ENCODE measurements at places on chromosomes 13 and 19.
A peak's percentile ranks its signal among the peaks of the same experiment; 100 is the strongest.

- DNase-seq, result peak; percentile 60
Measured at GRCh38 chr13:26538363-26539317, 18.8 kb upstream of the WASF3 start.

DNA sequence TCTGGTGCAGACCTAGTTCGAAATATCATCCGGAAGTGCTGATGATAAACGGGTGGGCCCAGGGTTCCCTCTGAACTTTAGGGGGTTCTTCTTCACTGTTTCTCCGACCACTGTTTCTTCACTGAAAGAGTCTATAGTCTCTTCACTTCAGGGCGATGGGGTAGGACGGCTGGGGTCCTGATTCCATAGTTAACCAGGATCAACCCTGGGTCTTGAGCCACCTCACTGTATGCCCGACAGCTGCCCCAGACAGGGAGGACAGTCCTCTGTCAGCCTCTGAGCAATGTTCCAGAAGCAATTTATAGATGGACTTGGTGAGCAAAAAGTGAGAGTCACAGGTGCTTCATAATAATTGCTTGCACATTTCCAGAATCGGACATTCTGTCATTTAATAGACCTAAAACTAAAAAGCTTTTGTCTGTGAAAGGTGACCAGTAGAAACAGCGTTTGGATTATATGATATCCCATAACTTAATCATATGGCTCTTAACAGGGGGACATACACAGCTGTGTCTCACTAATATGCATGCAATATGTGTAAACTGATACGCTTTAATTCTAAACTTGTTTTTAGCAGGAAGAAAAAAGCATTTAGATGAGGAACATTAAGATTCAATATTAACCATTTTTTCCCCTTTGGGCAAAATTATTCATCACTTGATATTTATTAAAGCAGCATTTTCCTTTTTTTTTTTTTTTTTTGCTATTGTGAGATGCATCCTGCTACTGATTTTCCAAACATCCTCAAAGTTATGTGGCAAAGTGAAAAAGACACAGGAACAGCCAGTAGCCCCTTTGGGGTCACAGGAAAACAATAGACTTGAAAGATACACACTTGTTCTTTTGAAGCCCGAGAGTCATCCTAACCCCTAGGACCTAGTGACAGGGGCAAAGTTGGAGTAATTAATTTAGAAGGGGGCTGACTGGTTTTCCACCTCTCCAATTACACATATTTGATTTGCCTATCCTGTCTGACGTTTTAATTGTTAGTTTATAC lies 277.0 kb downstream of the ZNF536 start:
- no peak for DNase-seq

GRCh38 chr13:111668451-111668850 lies 348.0 kb downstream of the TEX29 start:
- DNase-seq, result no peak

DNA sequence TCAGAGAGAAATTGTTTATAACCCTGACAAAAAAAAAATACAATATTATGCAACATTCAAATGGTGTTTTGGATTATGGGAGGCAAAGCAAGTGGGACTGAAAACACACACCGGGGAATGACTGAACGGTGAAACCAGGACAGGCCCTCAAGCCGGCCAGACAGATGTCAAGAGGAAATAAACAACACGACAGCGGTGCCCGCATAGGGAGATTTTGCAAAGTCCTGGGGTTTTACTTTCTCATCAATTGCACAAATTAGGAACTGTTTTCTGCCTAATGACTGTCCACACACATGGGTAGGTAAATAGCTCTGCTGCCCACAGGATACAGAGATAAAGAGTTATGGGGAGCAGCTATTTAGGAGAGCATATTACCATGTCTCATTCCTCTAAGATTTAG lies 134.5 kb downstream of the IRS2 start:
- no peak for DNase-seq

- DNase-seq, result no peak
Measured at GRCh38 chr19:4099041-4099764, 24.7 kb downstream of the MAP2K2 start.

DNA sequence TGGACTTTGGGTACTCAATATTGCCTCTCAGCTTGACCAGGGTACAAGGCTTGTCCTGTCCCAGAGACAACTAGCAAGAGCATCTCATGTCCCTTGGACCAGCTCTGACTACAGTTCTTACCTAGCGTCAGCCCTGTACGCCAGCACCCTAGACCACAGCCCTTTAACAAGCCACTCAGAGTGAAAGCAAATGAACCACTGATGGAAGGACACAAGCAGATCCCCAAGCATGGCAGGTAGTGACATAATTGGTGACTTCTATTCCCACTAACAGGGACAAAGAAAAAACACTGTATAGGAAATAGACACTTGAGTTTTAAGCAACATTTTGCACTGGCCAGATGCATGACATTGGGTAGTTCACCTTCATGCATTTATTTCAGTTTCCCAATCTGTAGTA lies 8.8 kb upstream of the LRCH1 start:
- no peak for DNase-seq

Measured in cerebellum (tissue), 4 donors.